ENCODE measurements at places on chromosomes 12 and 14.
A peak's percentile ranks its signal among the peaks of the same experiment; 100 is the strongest.

DNA sequence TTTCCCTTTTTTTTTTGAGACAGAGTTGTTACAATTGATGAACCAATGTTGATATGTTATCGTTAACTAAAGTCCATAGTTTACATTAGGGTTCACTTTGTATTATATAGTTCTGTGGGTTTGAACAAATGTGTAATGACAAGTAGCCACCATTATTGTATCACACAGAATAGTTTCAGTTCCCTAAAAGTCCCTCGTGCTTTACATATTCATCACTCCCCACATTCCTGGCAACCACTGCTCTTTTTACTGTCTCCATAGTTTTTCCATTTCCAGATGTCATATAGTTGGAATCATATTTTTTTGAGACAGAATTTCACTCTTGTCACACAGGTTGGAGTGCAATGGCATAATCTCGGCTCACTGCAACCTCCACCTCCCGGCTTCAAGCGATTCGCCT is 12.5 kb downstream of the HSD17B6 start:
- no peak for DNase-seq

DNA sequence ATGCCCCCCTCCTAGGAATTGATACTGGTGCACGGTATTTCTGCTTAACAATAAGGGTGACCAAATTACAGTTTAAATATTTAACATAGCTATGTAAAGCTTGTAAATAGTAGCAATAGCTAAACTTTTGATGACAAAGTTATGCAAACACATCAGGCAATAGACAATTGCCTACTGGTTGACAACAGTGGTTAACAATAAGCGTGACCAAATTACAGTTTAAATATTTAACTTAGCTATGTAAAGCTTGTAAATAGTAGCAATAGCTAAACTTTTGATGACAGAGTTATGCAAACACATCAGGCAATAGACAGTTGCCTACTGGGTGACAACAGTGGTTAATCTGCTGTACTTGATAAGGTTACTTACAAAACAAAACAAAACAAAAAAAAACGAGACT is 886.5 kb upstream of the FLRT2 start:
- no peak for DNase-seq

DNA sequence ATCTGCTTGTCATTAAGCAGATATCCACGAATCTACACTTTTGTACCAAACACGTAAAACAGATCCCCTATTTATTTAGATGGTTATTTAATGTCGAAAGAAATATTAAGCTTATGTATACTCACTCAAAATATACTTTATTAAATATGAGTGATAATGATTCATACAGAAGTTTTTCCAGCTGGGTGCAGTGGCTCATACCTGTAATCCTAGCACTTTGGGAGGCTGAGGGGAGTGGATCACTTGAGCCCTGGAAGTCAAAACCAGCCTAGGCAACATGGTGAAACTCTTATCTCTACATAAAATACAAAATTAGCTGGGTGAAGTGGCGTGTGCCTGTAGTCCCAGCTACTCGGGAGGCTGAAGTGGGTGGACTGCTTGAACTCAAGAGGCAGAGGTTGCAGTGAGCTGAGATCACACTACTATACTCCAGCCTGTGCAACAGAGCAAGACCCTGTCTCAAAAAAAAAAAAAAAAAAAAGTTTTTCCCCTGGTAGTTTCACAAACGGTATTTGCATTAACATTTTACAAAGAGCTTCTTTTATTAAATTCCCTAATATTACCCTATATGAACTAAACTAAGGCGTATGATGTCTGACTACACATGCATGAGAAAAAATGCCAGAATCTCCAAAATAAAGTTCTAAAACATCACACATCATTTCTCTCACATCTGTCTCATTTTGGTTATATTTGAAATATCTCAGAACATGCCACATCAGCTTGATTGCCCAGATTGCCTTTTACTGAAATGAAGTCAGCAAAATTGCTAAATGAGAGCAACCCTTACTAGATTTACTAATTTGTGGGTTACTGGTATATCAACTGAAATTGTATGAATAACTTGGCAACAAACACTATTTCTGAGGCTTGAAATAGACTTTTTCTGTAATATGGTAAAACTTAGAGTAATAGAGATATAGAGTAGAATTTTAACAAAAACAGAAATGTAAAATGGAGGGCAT is 74.9 kb downstream of the PAWR start:
- DNase-seq = no peak

DNA sequence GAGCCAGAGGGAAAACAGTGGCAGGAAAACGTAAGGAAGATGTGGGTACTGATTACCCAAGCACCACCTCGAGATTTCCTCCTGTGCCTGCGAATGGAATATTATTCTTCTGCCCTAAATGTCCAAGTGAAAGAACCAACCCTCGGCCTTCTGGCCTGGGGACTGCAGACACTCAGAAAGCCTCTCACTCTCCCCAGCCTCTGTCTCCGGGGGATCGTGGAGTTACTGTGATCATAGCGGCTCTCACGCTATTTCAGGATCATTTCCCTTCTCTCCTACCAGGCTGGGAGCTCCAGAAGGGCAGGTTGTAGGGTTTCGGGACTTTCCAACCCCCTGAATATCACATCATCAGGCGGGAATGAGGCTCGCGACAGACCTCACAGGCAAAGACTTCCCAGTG is 68.9 kb downstream of the KDM2B start:
- DNase-seq = no peak

GRCh38 chr14:93859957-93860356 is 67.2 kb upstream of the FAM181A start:
- no peak for DNase-seq

DNA sequence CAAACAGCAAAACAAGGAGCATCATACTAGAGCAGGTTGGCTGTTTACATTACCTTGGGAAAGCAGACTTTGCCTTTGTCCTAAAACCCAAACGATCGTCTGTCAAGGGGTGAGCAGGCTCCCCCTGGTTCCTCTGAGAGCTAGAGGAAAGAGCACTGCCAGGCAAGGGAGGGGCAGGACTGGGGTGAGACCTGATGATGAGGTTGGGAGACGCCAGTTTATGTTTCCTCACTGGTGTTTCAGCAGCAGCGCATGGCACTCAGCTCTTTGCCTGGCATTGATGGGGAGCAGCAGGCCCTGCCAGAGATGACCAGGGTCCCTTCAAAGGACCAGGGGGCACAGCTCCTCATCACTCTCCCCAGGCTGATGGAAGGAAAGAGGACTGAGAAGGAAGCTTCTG is 7.9 kb upstream of the KRT2 start:
- DNase-seq = no peak

DNA sequence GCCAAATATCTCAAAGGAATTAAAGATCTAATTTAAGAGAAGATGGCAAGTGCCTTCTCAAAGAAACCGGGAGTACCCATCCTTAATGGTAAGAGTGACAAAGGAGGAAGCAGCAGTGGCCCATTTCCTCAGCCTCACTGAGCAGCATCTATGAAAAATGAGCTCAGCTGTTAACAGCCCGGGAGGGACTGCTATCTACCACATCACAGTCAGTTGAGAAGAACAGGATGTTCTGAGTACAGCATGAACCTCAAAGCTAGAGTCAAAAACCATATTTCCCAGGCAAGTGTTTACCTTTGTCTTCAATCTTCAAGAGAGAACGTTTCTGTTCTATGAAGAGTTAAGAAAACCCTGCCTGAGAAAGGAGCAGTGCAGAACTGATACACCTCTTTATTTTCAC is 115.0 kb downstream of the BTG1 start:
- DNase-seq = peak; percentile 82

DNA sequence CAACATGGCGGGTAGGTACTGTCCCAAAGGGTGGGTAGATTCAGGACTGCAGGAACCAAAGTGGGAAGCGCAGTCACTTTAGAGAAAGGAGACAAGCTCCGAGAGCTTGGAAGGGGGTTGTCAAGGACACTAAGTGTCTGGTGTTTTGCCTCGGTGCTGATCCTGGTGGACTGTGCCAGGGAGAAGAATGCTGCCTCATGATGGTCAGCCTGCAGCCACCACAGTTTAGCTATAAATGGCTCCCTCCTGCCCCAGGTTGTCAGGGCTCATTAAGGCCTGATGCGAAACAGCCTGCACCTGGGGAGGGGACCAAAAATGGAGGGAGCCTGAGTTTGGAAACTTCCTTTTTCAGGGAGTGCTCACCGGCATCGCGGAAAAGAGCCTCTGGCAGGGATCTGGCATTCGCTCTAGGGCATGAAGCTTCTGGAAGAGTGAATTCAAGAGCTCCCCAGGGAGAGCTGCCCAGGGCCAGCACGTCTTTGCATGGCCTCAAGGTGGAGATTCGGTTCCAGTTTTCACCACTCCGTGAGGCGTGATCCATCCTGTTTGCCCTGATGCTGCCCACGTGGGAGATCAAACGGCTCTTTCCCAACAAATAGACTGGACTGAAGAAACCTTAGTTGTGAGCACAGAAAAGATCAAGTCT is 164.0 kb downstream of the FOXN3 start:
- DNase-seq = no peak

DNA sequence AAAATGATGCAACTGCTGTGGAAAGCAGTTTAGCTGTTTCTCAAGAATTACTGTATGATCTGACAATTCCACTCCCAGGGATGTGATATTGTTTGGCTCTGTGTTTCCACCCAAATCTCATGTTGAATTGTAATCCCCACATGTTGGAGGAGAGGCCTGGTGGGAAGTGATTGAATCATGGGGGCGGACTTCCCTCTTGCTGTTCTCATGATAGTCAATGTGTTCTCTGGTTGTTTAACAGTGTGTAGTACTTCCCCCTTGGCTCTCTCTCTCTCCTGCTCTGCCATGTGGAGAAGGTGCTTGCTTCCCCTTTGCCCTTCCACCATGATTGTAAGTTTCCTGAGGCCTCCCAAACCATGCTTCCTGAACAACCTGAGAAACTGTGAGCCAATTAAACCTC is 93.4 kb upstream of the CPM start:
- no peak for DNase-seq

DNA sequence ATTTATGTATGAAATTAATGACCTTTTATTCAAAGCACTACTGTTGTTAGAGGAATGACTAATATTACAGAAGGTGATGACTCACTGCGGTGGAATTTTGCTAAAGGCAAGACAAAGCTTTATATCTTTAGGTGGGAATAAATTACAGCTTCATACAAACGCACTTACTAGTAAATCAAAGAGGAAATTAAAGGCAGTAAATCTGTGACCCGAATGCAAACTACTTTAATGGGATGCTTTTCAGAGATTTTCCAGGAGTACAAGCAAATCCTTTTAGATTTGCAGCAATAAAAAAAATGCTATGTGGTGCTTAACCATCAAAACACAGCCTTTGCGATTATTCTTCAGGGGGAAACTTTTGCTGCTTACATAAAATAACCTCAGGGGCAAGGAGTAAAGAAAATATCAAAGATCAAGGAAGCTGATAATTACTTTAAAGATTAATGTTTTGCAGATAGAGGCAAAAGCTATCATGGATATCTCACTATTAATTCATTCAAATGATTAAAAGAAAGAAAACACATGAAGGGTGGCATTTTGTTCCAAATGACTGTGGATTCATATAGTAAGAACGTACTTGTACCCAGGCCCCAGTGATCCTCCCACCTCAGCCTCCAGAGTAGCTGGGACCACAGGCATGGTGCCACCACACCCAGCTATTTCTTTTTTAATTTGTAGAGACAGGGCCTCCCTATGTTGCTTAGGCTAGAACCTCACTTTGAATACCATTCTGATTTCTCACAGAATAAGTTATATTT is 98.9 kb downstream of the DENND5B start:
- DNase-seq = no peak

DNA sequence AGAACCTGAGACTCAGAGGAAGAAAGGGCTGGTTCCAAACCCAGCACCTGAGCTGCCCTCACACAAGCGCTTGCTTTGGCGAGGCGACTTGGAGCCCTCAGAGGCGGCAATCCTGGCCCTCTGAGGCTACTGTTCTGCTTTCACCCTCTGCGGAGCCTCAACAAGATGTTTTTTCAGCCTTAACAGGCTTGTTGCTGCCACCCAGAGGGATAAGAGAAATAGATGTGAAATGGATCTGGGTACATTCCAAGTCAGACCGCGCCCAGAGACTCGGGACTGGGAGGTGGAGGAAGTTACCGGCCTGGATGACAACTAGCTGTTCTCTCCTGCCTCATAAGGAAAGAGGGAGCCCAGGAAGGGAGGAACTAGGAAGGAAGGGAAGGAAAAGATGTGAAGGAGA is 89.6 kb downstream of the TTC7B start:
- no peak for DNase-seq

- no peak for DNase-seq
Measured at GRCh38 chr12:85393606-85394005, 113.6 kb downstream of the ALX1 start.

GRCh38 chr14:23401291-23401690 is 6.8 kb downstream of the MYH6 start:
- no peak for DNase-seq

GRCh38 chr12:69266036-69266635 is 26.8 kb downstream of the CPSF6 start:
- DNase-seq = no peak

DNA sequence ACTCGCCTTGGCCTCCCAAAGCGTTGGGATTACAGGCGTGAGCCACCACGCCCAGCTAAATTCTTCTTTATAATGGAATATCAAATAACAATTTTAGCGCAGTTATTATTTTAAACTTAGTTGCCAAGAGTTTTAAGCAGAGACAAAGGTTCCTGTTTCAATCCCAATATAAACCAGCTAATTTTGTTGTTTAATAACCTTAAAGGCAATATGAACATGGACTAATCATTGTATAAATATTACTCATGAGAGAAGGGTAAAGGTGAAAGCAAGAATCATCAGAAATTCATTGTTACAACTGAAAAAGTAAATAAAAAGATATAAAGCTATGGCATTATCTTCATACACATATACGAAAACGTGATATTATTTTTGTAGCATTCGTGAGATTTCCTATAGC is 8.2 kb downstream of the DTD2 start:
- DNase-seq = no peak

DNA sequence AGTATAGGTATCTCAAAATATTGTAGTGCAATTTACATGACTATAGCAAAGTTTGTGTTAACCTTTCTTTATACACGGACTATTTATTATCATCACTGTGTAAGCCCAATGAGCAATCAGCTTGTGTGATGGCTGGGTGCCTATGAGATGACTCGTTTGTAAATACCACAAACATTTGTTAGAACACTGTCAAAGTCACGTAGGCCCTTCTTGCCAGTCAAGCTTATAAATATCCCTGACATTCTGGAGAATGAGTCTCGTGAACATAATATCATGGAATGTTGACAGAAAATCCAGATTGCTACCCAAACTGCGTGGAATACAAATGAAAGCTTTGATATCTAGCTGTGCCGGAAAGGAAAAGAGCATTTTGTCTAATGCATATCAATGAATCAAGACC is 648.3 kb upstream of the MDGA2 start:
- no peak for DNase-seq

- no peak for DNase-seq
Measured at GRCh38 chr14:63362389-63362819, 43.7 kb upstream of the GPHB5 start.
